ENCODE measurements at places on chromosomes 1 and 21.

GRCh38 chr1:18924221-18924691, 21.9 kb upstream of the ALDH4A1 start:
- no peak for DNase-seq

DNA sequence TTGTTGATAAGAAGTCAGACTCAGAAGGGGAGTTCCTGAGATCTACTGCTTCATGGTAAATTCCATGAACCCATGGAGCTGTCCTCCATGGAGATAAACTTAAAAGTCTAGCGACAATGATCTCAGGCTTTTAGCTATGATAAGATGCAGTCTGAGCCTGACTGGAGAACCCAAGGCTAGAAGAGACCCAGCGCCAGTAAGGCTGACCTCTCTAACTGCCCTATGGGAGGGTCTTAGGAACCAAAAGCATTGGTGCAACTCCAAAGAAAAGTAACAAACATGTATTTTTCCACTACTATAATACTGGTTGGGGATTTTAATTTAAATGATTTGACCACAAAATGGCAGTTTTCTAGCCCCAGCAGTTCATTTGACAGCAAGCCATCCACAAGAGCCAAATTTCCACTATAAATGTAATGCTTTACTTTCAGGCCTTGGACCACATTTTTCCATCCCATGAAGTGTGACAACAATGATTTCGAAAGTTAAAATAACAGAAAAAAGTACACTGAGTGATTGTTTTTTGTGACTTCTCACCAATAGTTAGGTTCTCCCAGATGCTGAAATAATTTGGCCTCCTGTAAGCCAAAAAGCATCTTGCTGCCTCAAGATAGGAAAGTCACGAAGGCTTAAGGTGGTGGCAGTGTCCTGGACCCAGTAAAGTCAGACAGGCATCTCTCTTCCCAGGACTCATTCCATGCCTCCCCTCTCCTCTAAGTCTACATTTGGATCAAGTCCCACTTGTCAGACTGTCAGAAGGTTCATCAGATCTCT, 43.1 kb upstream of the EXOSC10 start:
- DNase-seq, result no peak

GRCh38 chr1:225143001-225143400, 213.5 kb downstream of the DNAH14 start:
- no peak for DNase-seq

GRCh38 chr1:44168520-44169098, 27.2 kb upstream of the KLF18 start:
- DNase-seq, result no peak

DNA sequence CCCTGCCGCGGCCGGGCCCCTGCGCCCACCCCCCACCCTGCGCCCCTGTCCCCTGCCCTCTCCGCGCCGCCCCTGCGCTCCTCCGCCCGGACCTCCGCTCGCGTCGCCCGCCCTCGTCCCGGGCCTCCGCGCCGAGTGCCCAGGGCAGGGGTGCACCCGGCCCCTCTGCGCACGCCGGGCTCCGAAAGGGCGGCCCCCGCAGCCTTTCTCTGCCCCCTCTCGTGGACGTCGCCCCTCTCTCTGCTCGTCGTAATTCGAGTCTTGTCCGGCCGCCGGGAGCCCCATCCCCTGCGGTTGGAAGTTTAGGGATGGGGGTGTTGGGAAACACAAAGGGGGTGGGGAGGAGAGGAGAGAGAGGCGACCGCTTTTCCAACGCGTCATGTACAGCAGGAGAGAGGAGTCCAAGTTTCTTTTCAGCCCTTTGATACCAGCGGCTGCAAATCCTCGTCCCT, 407 bp downstream of the GALNT2 start:
- peak; percentile 35 for DNase-seq

- no peak for DNase-seq
These were observed 668.0 kb upstream of the ZP4 start for GRCh38 chr1:238558746-238559145.

DNA sequence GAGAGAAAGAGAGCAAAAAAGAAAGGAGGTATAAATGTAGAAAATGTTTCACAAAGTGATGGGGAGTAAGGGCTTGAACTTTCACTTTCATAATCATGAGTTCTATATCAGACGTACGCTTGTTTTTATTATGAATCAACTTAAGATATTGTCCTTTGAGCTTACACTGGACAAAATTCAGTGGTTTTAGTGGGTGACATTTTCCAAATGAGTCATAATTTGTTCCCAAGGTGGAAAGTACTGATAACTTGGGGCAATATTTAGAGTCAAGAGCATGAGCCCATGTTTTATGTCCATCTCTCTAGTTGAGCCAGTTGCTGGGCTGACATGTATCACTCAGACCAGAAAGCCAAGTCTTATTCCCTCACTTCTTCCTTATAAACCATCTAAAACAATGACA, 161.6 kb downstream of the CHRM3 start:
- no peak for DNase-seq

DNA sequence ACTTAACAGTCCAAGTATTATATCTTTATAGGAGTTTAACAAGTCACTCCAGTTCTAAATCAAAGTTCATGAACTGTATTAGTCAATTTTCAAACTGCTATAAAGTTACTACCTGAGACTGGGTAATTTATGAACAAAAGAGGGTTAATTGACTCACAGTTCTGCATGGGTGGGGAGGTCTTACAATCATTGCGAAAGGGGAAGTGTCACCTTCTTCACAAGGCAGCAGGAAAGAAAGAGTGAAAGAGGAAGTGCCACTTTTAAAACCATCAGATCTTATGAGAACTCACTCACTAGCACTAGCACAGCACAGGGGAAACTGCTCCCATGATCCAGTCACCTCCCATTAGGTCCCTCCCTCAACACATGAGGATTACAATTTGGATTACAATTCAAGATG, 70.0 kb downstream of the CLCA4 start:
- DNase-seq, result peak; percentile 12
